ENCODE measurements at places on chromosomes 13 and 19.
A peak's percentile ranks its signal among the peaks of the same experiment; 100 is the strongest.

DNA sequence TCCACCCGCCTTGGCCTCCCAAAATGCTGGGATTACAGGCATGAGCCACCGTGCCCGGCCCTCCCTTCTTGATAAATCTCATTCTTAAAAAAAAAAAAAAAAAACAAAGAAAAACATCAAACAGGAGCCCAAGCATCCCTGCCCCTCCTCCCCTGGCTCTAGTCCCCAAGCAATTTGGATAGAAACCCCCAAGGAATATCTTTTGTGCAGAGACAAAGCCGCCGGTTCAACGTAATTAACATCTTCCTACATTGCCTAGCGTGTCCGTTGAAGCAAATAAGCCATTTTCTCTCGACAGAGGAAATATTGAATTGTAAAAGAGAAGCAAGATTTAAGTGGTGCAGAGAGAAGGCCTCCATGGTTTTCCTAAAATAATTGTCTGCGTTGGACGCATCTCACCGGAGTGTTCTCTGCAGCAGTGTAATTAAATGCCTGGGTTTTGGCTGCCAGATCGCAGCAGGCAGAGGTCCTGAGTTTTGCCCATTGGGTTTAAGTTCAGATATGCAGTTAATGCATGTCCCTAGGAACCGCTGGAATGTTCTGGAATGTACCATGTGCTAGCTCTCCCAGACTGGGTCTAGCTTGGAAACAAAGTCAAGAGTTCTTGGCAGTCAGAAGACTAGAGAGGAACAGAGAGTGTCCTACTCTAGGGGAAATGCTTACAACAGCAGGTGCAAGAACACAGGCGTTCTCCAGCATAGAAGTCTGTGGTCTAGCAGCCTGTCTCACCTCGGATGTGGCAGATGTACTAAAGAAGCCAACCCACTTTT is 30.8 kb downstream of the PIN1 start:
- no peak for DNase-seq

DNA sequence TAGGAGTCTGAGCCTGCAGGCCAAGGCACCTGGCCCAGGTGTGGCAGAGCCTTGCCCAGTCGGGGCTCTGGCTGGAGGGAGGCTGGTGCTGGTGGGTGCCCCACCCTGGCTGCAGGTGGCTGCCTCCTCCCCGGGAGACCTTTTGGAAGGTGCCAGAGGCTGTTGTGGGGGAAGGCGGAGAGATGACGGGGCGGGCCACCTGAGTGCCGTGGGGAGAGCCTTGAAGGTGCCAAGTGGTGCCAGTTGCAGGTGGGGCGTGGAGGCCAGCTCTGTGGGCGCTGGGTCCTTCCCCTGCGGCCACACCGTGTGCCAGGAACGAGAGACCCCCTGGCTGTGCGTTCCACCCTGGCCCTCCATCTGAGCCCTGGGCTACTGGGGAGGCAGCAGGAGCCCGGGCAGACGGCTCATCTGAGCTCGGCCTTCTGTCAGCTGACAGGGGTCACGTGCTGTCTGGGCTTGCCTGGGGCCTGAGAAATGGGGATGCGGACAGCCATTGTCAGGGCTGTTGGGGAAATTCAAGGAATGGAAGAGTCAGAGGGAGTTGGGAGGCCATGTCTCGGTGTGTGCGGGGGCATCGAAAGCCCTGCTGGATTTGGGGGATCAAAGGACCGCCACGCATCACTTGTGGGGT is 20.9 kb downstream of the CEBPA start:
- no peak for DNase-seq

GRCh38 chr13:32984857-32985626 is 31.2 kb upstream of the KL start:
- DNase-seq: peak; percentile 30

DNA sequence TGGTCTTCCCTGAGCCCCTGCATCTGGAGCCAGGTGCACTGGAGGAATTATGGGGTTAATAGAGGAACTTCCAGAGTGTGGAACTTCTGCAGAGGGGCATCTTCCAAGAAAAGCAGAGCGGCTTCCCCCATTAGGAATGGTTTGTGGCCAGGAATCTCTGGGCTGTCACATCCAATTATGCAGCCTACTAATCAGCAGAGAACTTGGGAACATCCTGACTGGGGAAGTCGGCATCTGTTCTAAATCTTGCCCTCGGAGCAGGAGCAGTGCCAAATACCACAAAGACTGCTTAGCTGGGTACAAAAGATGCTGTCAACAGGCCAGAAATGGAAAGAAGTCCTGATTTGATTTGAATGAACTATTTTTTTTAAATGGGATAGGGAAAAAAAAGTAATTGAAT is 435.1 kb downstream of the ZNF536 start:
- no peak for DNase-seq

DNA sequence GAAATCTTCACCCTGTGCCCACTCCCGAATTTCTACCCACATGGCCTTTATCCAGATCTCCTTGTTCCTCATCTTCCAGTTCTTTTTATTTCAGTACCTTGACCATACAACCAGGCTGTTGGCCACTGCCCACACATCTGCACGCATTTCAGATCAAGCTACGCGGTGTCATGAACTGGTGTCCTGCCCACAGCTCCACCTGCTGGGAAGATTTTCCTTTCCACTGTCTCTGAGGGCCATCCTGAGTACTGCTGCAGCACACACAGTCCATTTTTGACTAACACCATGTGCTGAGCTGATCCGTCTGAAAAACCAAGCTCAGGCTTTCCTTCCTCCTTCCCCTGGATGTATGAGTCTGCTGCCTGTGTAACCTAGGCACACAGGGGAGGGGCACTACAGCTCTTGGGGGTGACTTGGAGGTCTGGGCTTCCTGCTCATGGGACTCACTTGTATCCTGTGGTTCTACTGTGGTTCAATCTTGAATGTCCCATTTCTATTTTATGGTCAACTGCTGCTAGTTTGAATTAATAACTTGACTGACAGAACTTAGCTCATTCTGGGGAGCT is 71.9 kb downstream of the WASF3 start:
- DNase-seq: no peak

- DNase-seq: no peak
These were observed 212.8 kb downstream of the EFNB2 start for GRCh38 chr13:106322628-106323027.

GRCh38 chr13:97191142-97191541 is 31.0 kb upstream of the MBNL2 start:
- DNase-seq: no peak

- DNase-seq: no peak
These were observed 1700.1 kb upstream of the PRR20A start for GRCh38 chr13:55440465-55441085.

- peak; percentile 41 for DNase-seq
These were observed 65.1 kb upstream of the GTF3A start for GRCh38 chr13:27359199-27359821.

Measured in NCI-H510A treated with DMSO at 0.1 percent for 48 hours (cell line).